Thymus (tissue), 14 donors: ENCODE measurements at places on chromosomes 2 and 18. TPM values are rescaled to one million over a fixed set of nuclear protein-coding genes. Genes with fewer than 3 reads are reported as not detected.
A peak's percentile ranks its signal among the peaks of the same experiment; 100 is the strongest.

The MCFD2 gene
- total RNA-seq, result 46.7 TPM

The KLHL30 gene
- total RNA-seq, result 0.05 TPM

DNA sequence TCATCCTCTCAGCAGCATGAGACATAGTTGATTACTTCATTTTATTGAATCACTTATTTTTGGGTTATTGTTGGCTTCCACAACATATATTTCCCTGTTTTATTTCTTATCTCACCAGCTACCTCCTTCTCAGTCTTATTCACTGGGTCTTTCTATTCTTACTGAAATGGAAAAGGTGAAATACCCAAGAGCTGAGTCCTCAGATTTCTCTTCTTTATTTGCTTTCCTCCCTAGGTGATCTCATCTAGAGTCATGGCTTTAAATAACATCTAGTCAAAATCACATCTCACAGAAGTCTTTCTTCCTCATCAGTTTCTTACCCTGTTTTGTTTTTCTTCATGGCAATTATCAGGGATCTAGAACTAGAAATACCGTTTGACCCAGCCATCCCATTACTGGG, 105.0 kb upstream of the RBBP8 start:
- DNase-seq, result no peak
- H3K27ac ChIP-seq, result no peak overlapping the region
- no peaks in the 10 kb centered on the region for H3K4me1 ChIP-seq
- H3K27me3 ChIP-seq, result no peaks in the 10 kb centered on the region

The CNGA3 gene
- total RNA-seq, result 0.09 TPM

GRCh38 chr2:28583899-28584553, 88.2 kb downstream of the PLB1 start:
- peaks cover 2% of the 10 kb centered on the region for H3K27me3 ChIP-seq
- no peak overlapping the region for H3K4me3 ChIP-seq
- no peak overlapping the region for H3K27ac ChIP-seq
- peaks cover 33% of the 10 kb centered on the region for H3K4me1 ChIP-seq

GRCh38 chr2:52386433-52387030, 1354.6 kb upstream of the NRXN1 start:
- no peaks in the 10 kb centered on the region for H3K36me3 ChIP-seq
- no peaks in the 10 kb centered on the region for H3K27me3 ChIP-seq
- no peak overlapping the region for H3K4me3 ChIP-seq
- H3K27ac ChIP-seq, result no peak overlapping the region
- no peaks in the 10 kb centered on the region for H3K4me1 ChIP-seq

- peak; percentile 31 for DNase-seq
- H3K4me1 ChIP-seq, result peaks cover 19% of the 10 kb centered on the region
- H3K36me3 ChIP-seq, result no peaks in the 10 kb centered on the region
- no peak overlapping the region for H3K27ac ChIP-seq
- H3K4me3 ChIP-seq, result peak overlapping the region; percentile 4
These were observed 1.3 kb upstream of the TBC1D8 start for GRCh38 chr2:101152272-101153076.

DNA sequence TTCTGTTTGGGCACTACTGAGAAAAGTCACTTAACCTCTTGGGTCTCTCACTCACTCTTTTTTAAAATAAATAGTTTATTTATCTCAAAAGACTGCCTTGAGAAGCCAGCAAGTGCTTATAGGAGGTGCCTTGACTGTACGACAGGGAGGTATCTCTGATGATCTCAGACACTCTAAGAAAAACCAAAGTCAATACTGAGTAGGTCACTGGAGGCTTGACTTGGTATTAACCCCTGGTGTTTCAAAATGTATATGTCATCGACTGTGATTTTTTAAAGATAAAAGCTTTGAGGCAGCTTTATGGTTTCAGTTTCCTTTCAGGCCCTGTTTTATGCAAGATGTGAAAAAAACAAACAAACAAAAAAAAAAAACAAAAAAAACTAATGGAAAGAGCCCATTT, 33.7 kb downstream of the MREG start:
- no peaks in the 10 kb centered on the region for H3K27me3 ChIP-seq
- H3K27ac ChIP-seq, result no peak overlapping the region
- no peak overlapping the region for H3K4me3 ChIP-seq
- no peak for DNase-seq
- H3K4me1 ChIP-seq, result no peaks in the 10 kb centered on the region

DNA sequence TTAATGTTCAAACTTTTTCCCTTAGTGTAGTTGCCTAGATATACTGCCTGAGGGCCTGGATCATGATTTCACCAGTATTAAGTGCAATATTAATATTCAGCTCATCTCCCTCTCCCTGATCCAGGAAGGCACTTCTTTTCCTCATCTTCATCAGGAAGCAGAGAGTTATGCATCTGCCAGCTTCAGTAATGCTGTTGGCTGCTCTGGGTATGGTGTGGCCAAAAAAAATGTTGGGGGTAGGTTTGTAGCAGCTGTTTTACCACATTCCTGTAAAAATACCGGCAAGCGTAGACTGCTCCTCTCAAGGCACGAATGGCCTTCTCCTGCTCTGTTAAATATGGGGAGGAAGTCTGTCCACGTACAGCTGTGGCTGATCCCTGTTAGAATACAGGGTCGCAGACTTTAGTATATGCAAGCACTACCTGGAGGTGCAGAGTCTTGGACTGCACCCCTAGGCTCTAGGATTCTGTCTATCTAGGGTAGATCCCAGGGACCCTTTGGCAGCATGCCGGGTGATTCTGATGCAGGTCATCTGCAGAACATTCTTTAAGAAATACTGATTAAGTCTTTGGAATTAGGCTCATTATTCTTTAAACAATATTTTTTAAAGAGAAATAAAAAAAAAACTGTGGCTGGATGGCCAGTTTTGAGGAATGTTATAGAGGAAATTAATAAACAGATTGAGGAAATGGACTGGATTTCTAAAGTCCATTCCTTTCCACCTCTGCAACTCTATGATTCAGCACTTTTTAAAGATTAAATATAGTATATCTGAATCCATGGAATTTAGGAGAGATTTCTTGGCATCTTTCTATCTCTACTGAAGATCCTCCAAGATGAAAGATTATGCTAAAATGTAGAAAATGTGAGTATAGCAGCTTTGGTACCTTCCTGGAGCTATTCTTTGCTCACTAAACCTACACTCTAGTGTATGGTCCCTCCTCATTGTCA, 21.0 kb upstream of the GLS start:
- H3K27me3 ChIP-seq, result no peaks in the 10 kb centered on the region
- H3K36me3 ChIP-seq, result no peaks in the 10 kb centered on the region
- no peak for DNase-seq
- H3K27ac ChIP-seq, result no peak overlapping the region
- no peaks in the 10 kb centered on the region for H3K4me1 ChIP-seq

GRCh38 chr2:166765141-166765540, 123.1 kb upstream of the XIRP2 start:
- no peaks in the 10 kb centered on the region for H3K27me3 ChIP-seq
- no peak for DNase-seq
- H3K27ac ChIP-seq, result no peak overlapping the region
- no peaks in the 10 kb centered on the region for H3K36me3 ChIP-seq

The RAX gene
- under 0.01 TPM for total RNA-seq

The RESP18 gene
- not detected for total RNA-seq

The UGT1A3 gene
- total RNA-seq, result not detected

- H3K27me3 ChIP-seq, result no peaks in the 10 kb centered on the region
- no peaks in the 10 kb centered on the region for H3K36me3 ChIP-seq
- no peak for DNase-seq
- no peaks in the 10 kb centered on the region for H3K4me1 ChIP-seq
These were observed 140.6 kb upstream of the DNMT3A start for GRCh38 chr2:25482341-25482740.

The STPG4 gene
- 0.14 TPM for total RNA-seq

DNA sequence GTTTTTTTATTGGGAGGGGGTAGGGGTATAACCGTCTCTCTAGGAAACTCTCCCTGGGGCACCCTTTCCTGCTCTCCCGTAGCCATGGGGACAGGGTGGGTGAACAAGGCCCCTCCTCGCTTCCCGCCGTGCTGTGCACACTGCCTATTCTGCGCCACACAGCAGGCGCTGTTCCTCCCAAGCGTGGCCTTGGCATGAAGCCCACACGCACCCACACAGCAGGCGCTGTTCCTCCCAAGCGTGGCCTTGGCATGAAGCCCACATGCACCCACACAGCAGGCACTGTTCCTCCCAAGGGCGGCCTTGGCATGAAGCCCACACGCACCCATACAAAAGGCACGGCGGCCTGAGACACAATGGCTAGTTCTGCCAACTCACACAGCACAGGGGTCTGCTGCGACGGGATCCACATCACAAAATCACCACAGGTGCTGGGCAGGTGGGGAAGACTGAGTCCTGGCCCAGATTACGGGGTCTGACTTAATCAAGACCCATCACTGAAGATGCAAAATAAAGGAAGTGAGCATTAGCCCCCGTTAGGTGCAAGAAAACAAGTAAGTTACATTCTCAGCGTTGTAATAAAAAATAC, 46.6 kb upstream of the TPO start:
- H3K36me3 ChIP-seq, result no peaks in the 10 kb centered on the region
- H3K4me3 ChIP-seq, result no peak overlapping the region
- H3K27me3 ChIP-seq, result no peaks in the 10 kb centered on the region
- DNase-seq, result no peak

DNA sequence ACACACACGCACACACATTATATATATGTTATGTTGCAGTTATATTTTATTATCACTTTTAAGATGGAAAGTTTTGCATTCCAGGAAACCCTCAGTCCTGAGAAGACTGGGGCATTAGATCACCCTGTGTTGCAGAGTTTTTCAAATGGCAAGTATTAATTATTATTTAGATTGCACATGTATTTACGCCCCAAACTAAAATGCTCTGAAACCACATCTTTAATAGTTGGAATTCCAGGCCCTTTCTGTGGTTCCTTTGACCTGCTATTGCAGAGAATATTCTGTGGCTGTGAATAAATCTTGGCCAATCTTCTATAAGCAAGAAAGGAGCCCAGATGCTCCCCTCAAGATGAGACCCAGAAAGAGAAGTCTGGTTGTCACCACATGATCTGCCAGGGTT, 427.0 kb upstream of the TNP1 start:
- H3K4me3 ChIP-seq, result no peak overlapping the region
- H3K27ac ChIP-seq, result no peak overlapping the region
- H3K4me1 ChIP-seq, result no peaks in the 10 kb centered on the region
- no peaks in the 10 kb centered on the region for H3K36me3 ChIP-seq

- no peak overlapping the region for H3K4me3 ChIP-seq
- peaks cover 54% of the 10 kb centered on the region for H3K36me3 ChIP-seq
- peak; percentile 44 for DNase-seq
- H3K4me1 ChIP-seq, result peaks cover 31% of the 10 kb centered on the region
- no peaks in the 10 kb centered on the region for H3K27me3 ChIP-seq
- H3K27ac ChIP-seq, result peak overlapping the region; percentile 32
These were observed 19.4 kb downstream of the RRM2 start for GRCh38 chr2:10141736-10142639.

The REG3A gene
- 0.05 TPM for total RNA-seq
